Stimulated activated CD8-positive, alpha-beta memory T cell treated with anti-CD3 and anti-CD28 coated beads, Interleukin-4, amount 100 ng/mL, for 4 hours (primary cell): ENCODE measurements at places on chromosomes 6 and 20.
A peak's percentile ranks its signal among the peaks of the same experiment; 100 is the strongest.

DNA sequence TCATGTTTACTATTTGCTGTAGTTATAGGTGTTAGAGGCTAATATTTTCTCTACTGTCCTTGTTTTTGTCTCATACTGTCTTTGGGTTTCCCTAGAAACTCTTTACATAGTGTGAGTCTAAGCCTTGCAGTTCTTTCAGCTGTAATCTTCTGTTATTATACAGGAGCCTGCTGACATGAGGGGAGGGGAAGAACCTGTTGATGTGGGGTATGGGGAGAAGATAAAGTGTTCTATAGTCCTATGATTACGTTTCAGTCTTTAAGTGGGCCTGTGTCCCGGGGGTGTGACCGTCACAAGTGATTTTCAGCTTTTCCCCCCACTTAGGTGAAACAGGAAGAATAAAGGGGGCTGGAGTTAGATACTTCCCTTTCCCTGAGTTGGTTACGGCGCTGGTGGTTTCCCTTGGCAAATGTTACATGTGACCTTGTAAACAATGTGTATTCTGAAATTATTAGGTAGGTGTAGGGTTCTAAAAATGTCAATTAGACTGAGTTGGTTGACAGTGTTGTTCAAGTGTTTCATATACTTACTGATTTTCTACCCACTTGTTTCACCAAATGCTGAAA is 41.3 kb downstream of the REV3L start:
- no peak for DNase-seq

GRCh38 chr6:4817551-4817950 is 41.3 kb downstream of the CDYL start:
- no peak for DNase-seq

- DNase-seq: no peak
Observed at GRCh38 chr6:148709577-148709976, 37.3 kb upstream of the UST start.

GRCh38 chr6:41697861-41698781 is 37.3 kb downstream of the TFEB start:
- no peak for DNase-seq

DNA sequence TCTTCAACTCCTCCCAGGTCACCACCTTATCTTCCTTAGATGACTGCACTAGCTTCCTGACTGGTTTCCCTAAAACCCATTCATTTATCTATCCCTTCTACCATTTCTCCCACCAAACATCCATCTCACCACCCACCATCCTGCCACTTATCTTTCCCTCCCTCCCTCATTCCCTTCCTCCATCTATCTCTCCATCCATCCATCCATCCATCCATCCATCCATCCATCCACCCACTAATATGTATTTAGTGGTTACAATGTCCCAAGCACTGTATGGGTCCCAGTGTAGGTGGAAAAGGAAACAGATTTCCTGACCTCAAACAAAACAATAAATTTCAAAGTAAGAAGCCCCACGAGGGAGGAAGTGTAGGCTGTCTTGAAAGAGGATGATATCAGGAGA is 59.3 kb upstream of the APCDD1L start:
- no peak for DNase-seq

DNA sequence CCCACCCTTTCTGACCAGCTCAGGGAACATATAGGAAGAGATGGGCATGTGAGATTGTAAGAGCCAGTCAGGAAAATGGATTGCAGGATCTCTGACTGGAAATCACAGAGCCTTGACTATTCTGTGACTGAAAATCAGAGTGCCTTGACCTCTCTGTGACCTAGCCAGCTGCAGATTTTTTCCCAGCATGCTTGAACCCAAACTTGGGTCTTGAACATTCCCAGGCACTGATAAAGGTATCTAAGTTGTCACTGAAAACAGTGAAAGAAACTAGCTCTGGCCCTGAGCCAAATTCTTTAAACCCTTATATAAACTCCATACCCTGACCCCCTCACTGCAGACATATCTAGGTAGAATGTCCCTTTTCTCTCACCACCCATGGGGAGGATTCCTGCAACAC is 2.3 kb upstream of the ZNF165 start:
- no peak for DNase-seq

DNA sequence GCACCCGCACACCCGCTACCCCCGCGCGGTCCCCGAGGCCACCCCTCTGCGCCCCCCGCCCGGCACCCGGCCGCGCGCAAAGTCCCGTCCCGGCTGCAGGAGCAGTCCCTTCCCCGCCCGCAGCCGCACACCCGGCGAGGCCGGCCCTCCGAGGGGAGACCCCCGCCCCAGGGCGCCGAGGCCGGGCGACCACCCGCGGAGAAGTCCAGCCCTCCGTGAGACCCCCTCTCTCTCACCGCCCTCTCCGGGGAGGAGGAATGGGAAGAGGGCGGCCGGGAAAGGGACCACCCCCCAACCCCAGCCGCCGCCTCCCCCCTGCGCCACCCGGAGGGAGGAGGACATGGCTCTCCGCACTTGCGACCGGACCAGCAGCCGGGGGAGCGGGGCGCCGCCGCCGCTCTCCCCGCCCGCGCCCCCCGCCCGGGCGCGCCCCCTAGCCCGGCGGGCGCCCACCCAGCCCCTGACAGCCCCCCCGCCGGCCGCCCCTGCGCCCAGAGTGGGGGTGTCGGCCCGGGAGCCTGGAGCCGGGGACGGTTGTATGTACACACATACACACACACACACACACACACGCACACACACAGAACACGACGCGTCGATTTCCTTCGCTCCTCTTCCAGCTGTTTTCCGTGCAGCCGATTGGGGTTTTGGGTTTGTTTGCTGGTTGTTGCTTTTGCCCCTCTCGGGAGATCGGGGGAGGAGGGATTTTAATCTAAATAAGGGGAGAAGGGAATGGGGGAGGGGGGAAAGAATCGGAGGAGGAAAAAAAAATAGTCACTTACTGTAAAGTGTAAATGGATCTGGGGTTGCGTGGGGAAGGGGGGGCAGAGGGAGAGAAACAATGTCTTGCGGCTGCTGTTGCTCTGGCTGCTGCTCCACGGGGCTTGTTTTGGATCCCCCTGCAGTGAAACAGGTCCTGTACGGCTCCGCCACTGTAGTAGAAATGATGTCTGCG is at the start of gene ATXN1:
ATXN1 (minus strand) TSS at position 945 of the 955 bp plus-strand sequence.
- peak; percentile 6 for DNase-seq

- no peak for DNase-seq
Observed at GRCh38 chr6:146337376-146337775, 206.3 kb upstream of the RAB32 start.

GRCh38 chr6:128256095-128256494 is 264.3 kb downstream of the PTPRK start:
- no peak for DNase-seq

DNA sequence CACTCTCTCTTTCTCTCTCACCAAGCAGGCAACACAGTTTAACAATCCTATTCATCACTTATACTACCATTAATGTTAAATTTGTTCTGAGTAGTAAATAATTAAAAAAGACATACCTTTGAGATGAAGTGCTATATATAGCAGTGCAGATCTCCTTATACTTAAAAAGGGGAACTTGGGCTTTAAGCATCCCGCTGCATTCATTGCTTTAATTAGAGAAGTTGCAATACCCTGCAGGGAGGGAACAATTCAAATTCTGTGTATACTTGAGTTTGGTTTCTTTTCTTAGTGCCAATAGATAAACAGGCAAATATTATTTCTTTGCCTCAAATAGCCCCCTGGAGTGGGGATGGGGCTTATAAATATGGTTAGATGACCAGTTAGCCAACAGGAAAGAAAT is 10.8 kb upstream of the ZBTB24 start:
- no peak for DNase-seq

DNA sequence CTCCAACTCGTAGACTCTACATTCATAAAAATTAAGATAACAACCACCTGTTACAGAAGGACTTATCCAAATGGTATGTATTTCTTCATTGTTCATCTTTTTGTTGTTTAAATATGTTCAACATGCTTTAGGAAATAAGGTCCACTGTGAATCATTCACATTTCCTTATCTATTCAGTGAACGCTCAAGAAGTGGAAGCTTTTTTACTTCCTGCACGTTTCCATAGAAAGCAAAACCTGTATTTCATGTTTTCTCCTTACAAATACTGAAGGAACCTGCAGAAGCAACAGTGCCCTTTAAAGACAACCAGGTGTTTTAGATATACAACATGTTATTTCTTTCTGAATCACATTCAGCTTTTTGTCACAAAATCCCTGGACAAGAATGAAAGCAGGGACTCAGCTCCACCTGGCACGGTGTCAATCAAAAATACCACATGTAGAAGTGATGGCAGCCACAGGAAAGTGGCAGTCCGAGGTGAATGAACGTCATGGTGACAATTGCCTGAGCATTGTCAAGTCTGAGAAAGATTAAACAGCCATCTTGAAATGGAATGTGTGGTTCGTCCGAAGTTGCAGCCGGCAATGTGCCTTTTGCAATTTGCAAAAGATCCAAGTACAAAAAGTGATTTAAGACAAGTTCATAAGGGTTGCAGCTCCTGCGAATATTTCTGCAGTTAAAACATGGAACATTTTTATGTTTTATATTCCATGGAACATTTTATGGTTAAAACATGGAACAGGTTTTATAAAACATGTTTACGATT is 66.7 kb upstream of the RIPOR2 start:
- DNase-seq: no peak

DNA sequence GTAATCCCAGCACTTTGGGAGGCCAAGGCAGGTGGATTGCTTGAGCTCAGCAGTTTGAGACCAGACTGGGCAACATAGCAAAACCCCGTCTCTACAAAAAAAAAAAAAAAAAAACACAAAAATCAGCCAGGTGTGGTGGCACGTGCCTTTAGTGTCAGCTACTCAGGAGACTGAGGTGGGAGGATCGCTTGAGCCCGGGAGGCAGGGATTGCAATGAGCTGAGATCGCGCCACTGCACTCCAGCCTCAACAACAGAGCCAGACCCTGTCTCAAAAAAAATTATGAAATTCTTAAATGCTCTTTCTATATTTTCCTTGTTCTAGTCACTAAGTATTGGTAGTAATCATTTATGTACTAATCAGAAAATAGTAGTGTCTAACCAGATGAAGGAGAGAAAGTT is 30.6 kb downstream of the SYTL3 start:
- no peak for DNase-seq

DNA sequence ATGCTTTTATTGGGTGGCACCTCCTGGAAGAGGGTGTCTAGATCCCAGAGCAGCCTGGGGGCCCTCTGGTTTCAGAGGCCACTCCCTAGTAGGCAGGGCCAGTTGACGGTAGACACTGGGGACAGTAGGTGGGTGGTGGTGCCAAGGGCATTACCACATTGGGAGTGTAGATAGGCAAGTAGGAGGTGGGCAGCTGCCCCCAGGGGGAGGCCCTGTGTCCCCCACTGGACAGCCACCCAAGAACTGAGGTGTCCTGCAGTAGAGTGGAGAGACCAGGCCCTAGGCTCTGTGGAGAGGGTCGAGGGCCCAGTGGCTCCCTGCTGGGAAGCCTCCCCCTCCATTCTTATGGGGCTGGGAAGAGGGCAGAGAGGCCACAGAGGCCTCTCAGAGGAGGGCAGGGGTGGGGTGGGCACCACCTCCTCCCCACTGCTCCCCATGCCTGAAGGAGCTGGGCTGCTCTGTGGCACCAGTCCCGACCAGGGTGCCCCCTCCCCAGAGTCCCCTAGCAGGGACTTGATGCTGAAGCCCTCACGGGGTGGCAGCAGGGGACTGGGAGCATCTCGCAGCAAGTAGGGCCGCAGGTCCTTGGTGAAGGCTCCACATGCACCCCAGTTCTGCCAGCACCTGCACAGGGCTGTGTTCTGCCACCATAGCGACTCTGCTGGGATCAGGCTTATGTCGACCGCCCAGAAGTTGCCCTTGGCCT is 305.0 kb upstream of the KCNQ5 start:
- no peak for DNase-seq

DNA sequence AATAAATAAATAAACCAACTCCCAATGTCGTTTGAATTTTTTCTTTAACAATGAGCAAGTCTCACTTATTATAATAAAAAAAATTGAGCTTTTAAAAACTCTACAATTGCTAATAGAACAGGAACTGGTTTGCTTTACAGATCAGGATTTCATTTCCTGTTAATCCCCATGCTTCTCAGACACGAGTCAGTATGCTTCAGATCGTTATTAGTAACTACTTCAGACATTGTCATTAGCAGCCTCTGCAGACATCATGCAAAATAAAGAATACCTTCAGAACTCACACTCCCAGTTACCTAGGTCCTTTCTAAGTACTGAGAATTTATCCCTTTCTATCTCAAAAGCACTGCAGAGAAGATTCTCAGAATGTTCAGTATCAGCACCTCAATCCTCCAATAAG is 10.0 kb upstream of the FAM210B start:
- no peak for DNase-seq

GRCh38 chr6:5174244-5174643 is 86.5 kb downstream of the LYRM4 start:
- DNase-seq: peak; percentile 4

DNA sequence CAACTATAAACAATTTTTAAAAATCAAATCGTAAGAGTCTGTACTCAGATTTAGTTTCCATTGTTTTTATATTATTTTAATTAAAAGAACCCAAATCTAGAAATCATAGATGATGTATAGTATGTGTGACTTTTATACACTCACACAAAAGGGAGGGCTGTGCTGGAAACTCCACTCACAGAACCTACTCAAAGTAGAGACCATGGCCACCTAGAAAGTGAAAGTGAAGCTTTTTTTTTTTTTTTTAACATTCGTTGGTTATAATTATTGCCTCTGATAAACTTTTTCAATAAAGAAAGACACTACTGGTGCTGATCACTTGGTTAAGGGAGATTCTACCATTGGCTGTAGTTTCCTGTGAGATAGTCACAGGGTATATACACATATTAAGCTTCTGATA is 37.9 kb upstream of the PRL start:
- no peak for DNase-seq

DNA sequence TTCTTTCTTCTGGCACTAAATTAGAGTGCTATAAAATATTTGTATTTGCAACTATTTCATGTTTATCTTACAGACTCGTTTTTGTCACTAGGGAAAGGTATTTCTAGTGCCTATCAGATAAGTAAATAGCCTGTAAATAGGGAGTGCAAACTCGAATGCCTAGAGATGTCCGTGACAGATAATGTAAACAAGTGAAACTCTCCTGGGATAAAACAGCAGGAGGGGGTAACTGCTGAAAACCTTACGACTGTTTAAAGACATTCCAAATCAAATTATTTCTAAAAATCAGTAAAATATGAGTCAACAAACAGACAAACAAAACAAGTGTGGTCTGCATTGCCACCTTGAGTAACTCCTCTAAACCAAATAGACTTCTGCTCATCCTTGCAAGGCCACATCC is 932.1 kb downstream of the EYS start:
- DNase-seq: no peak

DNA sequence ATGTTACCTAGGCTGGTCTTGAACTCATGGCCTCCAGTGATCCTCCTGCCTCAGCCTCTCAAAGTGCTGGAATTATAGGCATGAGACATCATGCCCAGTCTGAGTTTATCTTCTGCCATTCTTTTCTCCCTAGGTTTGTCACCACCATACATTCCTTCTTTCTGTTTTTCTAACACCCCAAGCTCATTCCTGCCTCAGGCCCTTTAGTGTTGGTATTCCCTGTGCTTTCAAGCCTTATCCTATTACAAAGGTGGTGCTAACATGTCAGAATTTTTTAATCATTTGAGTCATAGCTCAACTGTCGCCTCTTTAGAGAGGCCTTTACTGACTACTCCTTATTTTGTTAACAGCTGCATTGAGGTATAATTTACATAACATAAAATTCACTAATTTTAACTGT is 221.1 kb upstream of the PRSS16 start:
- DNase-seq: no peak

GRCh38 chr6:11535801-11536230 is 1.7 kb upstream of the TMEM170B start:
- no peak for DNase-seq
